ENCODE measurements at places on chromosomes 11 and 22. TPM values are rescaled to one million over a fixed set of nuclear protein-coding genes. Genes with fewer than 3 reads are reported as not detected.

Gene MPZL3
- 12.4 TPM for total RNA-seq

Gene NPTXR
- total RNA-seq = 4.2 TPM

DNA sequence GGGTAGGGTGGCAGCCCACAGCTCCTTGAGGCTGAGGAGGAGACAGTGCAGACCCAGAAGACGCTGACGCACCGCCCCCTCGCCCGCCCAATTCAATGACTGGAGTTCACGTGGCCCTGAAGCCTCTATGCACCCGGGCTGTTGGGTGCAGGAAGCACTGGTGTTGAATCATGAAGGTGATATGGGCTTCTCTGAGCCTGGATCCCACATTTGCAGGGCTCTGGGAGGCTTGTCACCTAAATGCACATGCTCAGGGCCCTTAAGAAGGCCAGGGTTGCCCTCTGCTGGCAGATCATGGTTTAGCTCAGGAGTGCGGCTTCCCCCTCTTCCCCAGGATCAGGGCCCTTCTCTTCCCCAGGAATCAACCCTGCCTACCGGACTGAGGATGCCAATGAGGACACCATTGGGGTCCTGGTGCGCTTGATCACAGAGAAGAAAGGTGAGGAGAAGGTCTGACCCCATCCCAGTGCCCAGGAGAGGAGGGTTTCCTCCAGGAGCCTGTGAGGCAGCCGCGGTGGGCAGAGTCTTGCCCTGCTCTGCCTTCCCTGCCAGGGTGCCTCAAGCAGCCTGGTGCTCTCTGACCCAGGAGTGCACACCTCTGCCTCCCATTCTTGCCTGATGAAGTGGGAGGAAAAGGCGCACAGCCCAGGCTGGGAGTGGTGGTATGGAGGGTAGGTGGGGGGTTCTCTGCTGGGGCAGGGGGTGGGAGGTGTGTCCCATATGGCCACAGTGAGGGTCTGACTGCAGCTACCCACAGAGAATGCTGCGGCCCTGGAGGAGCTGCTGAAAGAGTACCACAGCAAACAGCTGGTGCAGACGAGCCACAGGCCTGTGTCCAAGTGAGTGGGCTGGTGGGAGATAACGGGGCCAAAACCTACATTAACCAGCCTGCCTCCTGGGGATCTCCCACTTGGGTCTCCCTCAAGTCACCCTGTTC, 17.5 kb downstream of the RELT start:
- no peaks in the 10 kb centered on the region for H3K4me1 ChIP-seq
- no peaks in the 10 kb centered on the region for H3K27me3 ChIP-seq
- H3K36me3 ChIP-seq = no peaks in the 10 kb centered on the region
- H3K4me3 ChIP-seq = no peak overlapping the region
- peak; percentile 78 for DNase-seq

DNA sequence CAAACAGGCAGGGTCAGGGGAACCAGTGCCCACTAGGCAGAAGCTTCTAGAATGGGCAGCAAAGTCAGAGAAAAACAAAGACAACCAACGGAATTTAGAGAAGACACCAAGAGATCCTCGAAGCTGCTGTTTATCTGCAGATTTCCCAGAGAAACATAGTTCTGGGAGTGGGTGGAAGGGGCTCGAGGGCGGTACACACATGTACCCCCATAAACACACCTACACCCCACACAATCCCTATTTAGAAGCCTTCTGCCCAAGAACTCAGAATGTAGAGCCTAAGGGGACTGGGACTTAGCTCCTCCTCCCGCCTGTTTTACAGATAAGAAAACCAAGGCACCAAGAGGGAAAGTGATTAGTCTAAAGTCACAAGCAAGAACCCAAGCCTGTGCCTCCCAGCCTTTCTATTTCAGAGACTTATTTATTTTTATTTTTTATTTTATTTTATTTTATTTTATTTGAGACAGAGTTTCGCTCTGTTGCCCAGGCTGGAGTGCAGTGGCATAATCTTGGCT, 6.4 kb downstream of the NPTXR start:
- H3K4me1 ChIP-seq = no peaks in the 10 kb centered on the region
- H3K27ac ChIP-seq = no peak overlapping the region
- H3K27me3 ChIP-seq = no peaks in the 10 kb centered on the region
- no peaks in the 10 kb centered on the region for H3K36me3 ChIP-seq
- no peak for DNase-seq
- no peak overlapping the region for H3K4me3 ChIP-seq
